HS-5 (cell line): ENCODE measurements at places on chromosomes 11 and 22.

- DNase-seq = no peak
Observed at GRCh38 chr22:34294986-34295385, 374.7 kb upstream of the LARGE1 start.

DNA sequence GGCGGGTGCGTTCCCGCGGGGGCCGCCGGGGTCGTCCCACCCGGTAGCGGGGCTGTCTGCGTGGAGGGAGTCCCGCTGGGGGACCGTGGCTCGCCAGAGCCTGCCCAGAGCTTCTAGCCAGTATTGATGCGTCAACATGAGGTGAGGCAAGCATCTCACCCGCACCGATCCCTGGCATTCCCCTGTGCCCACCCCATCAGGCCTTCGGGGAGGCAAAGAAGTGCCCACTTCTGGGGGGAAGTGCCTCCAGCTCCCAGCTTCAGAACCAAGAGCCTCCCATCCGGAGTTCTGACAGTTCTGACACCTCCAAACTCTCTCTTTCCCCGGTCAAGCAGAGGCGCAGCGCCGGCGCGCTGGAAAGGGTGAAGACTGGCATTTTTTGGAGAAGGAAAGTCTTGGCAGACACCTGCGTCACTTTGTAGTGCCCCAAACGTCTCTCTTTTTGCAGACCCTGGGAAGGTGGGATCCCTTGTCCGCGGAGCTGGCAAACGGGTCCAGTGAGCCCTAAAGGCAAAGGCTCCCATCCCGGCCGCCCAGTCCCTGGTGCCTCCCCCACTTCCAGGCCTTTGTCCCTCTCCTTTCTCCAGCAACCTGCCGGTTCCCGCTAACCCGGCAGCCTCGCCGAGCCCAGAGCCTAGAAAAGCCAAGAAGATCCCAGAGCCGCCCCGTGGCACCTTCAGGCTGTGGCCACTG lies 3.2 kb upstream of the PAX6 start:
- no peak for DNase-seq

DNA sequence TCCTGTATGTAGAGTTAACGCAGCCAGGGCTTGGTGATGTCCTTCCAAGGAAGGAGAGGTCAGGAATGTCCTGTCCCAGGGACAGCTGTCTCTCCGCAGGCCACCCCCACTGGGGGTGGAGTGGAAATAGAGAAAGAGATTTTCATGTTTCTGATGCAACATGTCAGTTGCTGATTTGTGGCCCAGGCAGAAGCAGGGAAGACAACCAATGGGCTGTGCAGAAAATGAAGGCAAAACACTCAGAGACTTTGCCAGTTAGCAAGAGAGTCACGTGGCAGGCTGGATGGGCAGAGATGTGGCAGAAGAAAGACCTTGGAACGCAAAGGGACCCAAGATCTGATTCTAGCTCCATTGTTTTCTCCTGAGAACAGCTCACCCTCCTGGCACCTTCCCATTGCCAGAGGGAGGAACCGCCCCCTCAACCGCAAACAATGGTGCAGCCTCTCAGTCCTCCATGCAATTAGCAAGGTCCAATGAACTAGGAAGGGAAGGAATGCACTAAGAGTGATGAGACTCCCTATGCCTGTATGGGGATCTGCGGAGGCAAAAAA lies 71.0 kb downstream of the SYN3 start:
- DNase-seq = no peak

DNA sequence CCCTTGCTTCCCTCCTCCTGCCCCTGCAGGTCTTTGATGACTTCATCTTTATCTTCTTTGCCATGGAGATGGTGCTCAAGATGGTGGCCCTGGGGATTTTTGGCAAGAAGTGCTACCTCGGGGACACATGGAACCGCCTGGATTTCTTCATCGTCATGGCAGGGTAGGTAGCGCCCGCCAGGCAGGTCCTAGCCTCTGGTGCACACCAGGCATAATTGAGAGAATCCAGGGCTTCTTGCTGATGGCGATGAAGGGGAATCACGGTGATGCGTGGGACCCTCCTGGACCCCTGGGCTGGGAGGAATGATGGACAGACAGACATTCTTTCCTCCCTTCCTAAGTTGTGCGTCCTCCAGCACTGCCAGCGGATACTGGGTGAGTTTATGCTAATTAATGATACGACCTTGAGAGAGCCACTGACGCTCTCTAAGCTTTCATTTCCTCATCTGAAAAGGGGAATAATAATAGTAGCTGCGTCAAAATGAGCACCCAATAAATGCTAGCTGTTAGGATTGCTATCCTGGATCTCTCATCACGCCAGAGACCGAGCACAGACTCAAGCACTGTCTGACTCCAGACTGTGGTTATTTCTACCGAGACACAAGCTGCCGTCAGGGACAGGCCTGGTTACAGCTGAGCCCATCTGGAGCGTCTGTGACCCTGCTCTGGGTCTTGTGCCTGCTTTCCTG lies 30.1 kb downstream of the CACNA1I start:
- DNase-seq = no peak

DNA sequence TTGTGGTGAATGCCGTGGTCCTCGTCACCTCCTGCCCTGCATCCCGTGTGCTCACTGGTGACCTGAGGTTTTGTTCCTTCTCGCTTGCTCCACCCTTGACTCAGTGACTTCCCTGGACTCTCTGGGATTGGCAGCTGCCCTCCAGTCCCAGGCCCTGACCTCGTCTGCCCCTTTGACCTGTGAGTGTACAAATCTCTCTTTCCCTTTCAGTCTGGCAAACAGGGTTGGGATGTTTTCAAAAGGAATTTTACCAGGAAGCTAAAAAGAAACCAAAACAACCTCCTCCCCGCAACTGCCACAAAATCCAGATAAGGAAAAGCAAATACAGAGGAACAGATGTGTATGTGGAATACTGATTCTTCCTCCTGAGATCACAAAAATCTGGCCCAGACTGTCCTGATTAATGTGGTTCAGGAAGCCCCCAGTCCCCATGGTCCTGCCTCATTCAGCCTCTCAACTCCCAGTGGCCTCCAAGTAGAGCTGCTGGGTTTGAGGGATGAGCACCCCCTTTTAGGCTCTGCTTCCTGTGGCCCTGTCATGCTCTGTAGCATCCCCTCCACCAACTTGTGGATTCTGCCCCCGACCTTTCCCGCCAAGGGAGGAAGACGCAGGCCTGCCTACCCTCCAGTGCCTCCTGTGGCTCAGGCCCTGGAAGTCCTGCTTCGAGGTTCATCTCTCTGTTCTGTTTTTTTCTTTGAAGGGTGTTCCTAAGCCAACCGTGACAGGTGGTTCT lies 15.2 kb downstream of the ROBO4 start:
- DNase-seq = no peak

GRCh38 chr11:95134491-95134890 lies 44.8 kb downstream of the ENDOD1 start:
- peak; percentile 78 for DNase-seq

GRCh38 chr22:20571078-20571503 lies 63.7 kb downstream of the MED15 start:
- DNase-seq = no peak

GRCh38 chr22:43439368-43440103 lies 27.7 kb downstream of the MPPED1 start:
- no peak for DNase-seq

DNA sequence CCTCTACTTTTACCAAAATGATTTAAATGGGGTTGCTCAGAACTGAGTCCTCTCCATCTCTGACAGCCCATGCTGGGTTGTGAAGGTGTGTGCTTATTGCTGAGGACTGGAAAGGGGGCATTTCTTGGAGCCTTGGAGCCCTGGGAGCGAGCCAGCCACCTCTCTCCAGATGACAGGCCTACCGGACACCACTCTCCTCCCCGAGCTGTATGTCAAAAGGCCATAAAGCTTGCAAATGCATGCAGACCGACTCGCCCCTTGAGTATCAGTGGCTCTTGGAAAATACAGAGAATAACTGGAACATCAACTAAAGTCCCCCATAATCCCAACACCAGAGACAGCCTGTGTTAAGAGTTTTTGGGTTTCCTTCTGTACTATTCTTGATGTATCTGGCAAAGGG lies 67.9 kb upstream of the PITPNB start:
- DNase-seq = no peak

DNA sequence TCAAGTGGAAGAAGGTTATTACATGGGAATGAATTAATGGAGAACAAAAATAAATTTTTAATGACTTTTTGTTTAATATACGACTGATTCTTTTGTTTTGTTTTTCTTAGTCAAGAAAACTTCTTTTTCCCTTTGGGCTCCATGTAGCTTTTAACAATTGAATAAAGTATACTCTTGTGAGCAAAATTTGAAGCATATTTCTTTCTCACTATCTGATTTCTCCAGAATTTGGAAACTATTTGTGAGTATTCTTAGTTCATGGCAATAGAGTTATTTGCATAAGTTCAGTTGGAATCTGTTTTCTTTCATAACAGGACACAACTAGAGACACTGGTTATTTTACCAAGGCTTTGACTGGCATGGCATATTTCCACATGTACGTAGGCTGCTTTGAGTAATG lies 3.8 kb upstream of the APOL1 start:
- DNase-seq = no peak
